ENCODE measurements at places on chromosomes 11 and 22.

GRCh38 chr11:27949951-27950738 lies 157.8 kb downstream of the KIF18A start:
- DNase-seq = no peak

DNA sequence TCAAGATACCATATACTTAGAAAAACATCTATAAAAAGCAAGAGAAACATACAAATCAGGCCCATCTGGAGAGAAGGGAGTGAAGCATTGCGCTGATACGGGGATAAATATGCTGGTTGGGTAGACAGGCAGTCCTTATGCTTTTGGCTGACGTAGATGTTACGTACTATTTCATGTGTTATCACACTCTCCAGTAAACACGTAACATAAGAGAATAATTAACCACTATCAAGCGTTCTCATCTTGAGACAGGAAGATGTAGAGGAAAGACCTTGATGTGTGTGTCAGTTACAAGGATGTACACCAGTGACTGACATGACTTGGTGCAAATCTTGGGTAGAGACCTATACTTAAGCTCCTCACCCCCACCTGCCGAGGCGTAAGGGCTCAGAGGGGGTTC lies 86.7 kb upstream of the PRODH start:
- no peak for DNase-seq

GRCh38 chr11:6646918-6647679 lies 8.5 kb downstream of the DCHS1 start:
- no peak for DNase-seq

GRCh38 chr22:45504373-45505341 lies 2.0 kb downstream of the FBLN1 start:
- DNase-seq = no peak

DNA sequence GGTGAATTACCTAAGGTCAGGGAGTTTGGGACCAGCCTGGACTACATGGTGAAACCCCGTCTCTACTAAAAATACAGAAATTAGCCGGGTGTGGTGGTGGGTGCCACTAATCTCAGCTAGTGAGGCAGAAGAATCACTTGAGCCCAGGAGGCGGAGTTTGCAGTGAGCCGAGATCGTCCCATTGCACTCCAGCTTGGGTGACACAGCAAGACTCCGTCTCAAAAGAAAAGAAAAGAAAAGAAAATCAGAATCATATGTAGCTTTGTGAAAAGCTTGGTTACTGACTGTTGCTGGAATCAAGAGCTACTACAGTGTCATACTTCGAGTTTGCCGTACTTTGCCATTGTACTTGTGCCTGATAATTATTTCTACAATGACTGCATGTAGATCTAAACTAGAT lies 4.2 kb upstream of the TMEM135 start:
- no peak for DNase-seq

Measured in DMS153 (cell line).